ENCODE measurements at places on chromosomes 16 and 17.

DNA sequence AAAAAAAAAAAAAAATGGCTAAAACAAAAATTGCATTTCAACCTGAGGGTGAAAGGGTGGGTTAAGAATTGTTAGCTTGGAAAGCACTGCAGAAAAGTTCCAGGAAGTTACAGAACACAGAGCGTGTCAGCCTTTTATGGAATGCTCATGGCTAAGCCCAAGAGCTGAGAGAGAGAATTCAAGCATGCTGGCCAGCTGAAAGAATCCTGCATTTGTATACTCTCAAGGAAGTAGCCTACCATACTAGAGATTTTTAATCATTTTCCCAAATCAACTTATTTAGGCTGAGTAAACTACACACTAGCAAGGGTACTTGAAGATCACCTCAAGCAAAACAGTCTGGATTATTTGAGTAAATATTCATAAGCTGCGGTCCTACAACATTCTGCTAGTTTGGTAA lies 153.9 kb downstream of the KCNJ2 start:
- no peak for DNase-seq

- no peak for DNase-seq
Observed at GRCh38 chr17:43812396-43813265, 20.3 kb downstream of the MPP3 start.

DNA sequence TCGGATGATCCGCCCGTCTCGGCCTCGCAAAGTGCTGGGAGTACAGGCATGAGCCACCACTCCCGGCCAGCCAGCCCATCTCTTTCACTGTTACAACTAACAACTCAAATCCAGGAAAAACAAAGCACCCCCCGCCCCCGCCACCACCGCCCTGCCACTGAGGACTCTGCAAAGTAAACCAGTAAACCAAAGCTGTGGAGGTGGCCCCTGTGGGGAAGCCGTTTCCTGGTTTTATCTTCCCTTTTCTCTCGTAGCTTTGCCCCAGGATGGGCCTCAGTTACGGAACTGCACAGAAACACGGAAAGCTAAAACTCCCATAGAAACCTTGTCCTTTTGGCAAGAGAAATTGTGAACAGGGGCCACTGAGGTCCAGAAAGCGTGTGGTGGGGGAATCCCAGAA lies 17.5 kb downstream of the CHMP6 start:
- no peak for DNase-seq

- DNase-seq, result no peak
Observed at GRCh38 chr17:81863123-81863675, 2.9 kb upstream of the P4HB start.

DNA sequence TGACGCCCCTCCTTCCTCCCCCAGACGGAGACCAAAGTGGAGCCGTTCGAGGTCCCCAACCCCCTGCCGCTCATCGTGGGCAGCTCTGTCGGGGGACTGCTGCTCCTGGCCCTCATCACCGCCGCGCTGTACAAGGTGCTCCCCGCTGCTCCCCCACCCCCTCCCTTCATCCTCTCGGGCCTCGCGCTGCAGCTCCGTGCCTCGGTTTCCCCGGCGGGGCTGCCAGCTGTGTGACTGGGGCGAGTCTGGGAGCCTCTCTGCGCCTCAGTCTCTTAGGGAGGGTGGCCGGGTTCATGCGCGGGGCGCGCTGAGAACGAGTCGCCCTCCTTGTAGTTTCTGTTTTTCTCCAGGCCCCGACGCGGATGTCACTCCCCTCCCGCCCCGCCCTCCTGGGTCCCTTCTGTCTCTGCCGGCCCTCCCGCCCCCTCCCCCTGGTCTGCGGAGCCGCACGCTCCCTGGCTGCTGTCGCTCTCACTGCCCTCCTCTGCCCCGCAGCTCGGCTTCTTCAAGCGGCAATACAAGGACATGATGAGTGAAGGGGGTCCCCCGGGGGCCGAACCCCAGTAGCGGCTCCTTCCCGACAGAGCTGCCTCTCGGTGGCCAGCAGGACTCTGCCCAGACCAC lies 23.7 kb upstream of the ITGAX start:
- DNase-seq, result no peak

GRCh38 chr17:59373882-59374495 lies 42.5 kb downstream of the YPEL2 start:
- DNase-seq, result no peak

DNA sequence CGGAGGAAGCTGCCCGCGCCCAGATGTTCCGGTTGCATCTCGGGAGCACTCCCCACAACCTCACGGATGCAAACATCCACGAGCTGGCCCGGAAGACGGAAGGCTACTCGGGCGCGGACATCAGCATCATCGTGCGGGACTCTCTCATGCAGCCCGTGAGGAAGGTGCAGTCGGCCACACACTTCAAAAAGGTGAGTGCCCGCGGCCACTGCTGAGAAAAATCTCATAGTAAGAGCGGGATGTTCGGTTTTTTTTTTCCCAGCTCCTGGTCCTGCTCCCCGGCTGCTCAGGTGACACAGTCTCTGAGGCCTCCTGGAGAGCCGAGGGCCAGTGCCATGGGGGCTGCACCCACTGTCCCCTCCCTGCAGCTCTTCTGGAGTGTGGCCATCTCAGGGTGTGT lies 9.3 kb downstream of the PDF start:
- no peak for DNase-seq

- DNase-seq, result no peak
Observed at GRCh38 chr16:19681637-19682036, 36.4 kb downstream of the KNOP1 start.

GRCh38 chr17:65293584-65294180 lies 156.5 kb downstream of the RGS9 start:
- DNase-seq, result no peak

DNA sequence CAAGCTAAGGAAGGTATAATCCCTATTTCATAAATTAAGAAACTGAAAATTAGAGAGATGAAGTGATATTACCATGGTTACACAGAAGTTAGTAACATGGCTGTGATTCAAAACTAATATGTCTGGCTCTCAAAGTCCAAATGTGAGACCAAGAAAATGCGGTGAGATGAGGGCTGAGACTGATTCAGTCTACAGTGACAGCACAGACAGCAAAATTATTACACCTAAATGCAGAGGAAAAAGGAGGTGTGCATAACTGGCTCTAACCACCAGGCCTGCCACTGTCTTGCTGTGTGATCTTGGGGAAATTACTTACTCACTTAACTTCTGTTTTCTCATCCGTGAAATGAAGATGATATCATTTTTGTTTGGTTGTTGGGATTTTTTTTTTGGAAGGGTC lies 270.0 kb upstream of the SOX9 start:
- DNase-seq, result no peak

GRCh38 chr17:8825802-8826201 lies 26.6 kb upstream of the MFSD6L start:
- DNase-seq, result no peak

DNA sequence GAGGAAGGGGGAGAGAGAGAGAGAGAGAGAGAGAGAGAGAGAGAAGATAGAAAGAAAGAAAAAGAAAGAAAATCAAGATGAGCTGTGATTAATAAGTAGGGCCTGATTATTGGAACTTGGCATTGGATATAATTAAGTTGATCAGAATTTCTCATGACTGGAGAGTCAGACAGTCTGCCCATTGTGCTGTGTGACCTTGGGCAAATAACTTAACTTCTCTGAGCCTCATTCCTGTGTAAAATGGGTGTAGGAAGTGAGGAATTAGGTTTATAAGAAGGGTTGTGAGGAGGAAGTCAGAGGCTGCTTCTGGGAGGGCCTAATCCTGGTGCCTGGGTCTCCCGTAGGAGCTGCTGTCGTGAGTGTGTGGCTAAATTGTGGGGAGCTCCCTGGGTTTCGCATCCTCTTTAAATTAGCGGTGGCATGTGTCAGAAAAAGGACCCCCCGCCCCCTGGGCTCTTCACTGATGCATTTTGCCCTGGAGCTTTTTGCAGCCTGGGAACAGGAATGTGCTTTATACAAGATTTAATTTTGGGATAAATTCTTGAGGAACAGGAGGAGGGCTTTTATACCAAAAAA lies 76.0 kb downstream of the CMIP start:
- DNase-seq, result no peak

GRCh38 chr17:75345514-75346167 lies 56.4 kb upstream of the SLC25A19 start:
- DNase-seq, result peak; percentile 20

DNA sequence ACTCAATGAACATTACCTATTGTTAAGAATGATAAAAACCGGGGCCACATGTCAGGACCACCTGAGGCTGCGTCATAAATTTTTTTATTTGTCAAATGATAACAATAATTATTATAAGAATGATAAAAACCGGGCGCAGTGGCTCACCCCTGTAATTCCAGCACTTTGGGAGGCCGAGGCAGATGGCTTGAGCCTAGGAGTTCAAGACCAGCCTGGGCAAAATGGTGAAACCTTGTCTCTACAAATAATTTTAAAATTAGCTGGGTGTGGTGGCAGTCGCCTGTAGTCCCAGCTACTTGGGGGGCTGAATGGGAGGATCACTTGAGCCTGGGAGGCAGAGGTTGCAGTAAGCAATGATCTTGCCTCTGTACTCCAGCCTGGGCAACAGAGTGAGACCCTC lies 816 bp upstream of the SHMT1 start:
- no peak for DNase-seq

- peak; percentile 75 for DNase-seq
Observed at GRCh38 chr17:50151041-50151936, 812 bp upstream of the PPP1R9B start.

GRCh38 chr16:12458591-12459358 lies 344.9 kb downstream of the CPPED1 start:
- DNase-seq, result no peak

GRCh38 chr16:7503666-7504065 lies 171.0 kb downstream of the RBFOX1 start:
- no peak for DNase-seq

DNA sequence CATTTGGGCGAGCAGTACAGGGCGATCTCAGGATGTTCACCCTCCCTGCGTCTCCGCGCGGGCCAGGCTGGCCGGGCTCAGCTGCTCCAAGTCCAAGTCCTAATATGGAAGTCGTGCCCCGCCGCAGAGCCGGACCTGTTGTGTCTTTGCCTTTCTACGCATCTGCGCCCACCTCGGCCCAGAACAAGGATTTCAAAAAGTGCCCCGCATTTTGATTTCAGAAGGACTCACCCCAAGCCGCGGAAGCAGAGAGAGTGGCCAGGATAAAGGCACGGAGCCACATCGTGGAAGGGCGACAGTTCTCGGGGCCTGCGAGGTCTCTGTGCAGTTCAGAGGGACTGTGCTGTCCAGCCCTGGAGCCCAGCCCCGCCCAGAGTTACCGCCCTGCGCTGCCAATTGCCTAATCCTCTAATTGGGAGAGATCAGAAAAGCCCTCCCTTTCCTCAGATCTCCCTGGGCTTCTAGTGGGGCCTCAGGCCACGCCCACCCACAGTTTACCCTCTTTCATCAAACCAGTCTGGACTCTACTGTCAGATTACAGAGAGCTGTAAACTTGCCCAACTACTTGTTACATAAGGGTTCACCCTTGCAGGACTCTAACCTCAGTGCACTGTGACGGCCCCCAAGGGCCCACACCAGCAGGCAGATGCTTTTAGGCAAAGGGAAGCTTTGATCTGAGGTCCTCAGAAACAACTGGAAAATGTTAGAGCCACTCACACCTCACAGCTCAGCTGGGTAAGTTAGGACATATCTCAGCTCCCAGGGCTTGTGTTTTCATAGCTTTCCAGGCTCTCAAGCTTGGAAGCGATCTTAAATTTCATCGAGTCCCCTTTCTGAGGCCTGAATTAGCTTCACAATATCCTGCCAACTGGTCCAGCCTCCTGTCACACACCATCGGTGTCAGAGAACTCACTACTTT lies at the start of gene CES1:
Gene CES1 (minus strand): TSS at position 324 of the 919 bp plus-strand sequence. CDS start 41 bp downstream, at position 283.
- no peak for DNase-seq

DNA sequence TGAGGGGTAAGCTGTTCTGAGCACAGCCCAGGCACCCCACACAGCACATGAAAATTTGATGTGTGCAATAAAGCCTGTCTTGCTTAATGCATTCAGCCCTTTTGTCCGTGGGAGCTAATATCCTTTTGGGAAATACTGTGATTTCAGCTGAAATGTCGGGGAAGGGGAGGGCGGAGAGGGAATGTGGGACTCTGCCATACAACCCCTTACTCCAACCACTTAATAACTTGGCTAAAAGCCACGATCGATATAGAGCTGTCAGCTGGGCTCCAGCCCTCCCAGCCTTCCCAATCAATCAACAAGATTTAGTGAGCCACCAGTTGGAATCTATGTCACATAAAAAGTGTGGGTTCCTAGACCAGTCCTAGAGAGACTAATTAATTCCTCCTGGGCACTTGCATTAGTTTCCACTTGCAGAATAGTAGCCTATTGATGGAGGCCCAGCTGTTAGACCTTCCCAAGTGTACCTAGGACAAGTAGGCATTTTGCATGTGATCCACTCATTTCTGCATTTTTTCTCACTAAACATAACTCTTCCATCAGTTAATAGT lies 82.7 kb upstream of the PIRT start:
- DNase-seq, result no peak

DNA sequence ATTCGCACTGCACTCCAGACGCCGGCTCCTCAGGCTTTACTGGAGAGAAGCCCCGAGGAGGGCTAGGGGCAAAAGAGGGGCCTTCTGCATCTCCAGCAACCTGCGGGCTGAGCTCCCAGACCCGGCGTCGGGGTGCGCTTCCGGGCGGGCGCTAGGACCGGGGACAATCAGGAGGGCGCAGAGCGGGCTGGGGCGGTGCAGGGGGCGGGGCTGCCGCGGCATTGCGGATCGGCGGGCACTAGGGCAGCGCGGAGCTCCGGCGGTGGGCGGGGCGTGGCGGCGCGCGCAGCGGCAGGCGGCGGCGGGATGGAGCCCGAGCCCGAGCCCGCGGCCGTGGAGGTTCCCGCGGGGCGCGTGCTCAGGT lies at the start of gene TSEN54:
Gene TSEN54 (plus strand): TSS at position 274 of the 364 bp plus-strand sequence. CDS start 33 bp downstream, at position 307.
- DNase-seq, result peak; percentile 88

DNA sequence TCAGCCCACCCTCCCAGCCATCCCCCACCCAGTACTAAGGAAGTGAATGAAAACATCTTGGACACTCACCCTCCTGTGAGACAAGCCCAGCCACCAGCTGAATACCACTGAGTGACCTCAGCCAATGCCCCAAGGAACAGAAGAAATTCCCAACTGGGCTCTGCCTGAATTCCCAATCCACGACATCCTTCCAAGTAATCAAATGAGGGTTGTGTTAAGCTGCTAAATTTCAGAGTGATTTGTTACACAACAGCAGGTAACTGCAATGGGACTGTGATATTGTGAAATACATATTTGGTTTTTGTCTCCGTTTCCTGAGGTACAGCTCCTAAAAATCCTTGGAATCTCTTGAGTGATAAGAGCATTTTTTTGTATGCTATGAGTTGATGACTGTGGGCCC lies 578.7 kb upstream of the CDH11 start:
- DNase-seq, result no peak

GRCh38 chr17:40312131-40312731 lies 3.3 kb downstream of the RARA start:
- no peak for DNase-seq

DNA sequence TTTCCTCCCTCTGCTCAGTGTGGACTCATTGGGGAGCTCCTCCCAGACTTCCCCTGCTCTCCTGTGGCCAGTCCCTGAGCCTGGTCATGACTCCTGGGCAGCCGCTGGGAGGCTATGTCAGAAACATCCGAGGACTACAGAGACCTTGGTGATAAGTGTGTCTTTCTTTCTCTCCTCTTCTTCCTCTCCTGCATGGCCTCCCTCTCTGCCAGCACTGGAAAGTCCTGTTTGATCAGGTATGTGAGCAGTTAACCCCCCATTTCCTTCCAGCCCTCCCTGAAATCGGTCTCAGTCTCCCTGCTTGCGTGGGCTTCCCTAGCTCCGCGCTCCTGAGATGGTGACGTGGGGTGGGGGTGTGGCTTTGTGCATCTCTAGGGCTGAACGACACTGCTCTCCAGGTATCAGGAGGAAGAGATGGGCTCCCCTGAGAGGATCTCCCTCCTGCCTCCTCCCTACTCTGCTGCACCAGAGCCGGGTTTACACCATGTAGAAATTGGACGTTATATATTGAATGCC lies 2.1 kb downstream of the RHBDL3 start:
- no peak for DNase-seq
